Stimulated activated CD4-positive, alpha-beta T cell treated with anti-CD3 and anti-CD28 coated beads, Interleukin-15, amount 100 ng/mL, for 1 hour (primary cell): ENCODE measurements at places on chromosomes 5 and 9.

GRCh38 chr5:61256474-61256873 lies 75.6 kb upstream of the ZSWIM6 start:
- DNase-seq: no peak

GRCh38 chr5:178337334-178337741 lies 104.7 kb upstream of the PHYKPL start:
- no peak for DNase-seq

- no peak for DNase-seq
These were observed 52.2 kb downstream of the ACTL7B start for GRCh38 chr9:108803428-108804065.

GRCh38 chr9:5449521-5450358 lies 602 bp upstream of the CD274 start:
- DNase-seq: no peak

DNA sequence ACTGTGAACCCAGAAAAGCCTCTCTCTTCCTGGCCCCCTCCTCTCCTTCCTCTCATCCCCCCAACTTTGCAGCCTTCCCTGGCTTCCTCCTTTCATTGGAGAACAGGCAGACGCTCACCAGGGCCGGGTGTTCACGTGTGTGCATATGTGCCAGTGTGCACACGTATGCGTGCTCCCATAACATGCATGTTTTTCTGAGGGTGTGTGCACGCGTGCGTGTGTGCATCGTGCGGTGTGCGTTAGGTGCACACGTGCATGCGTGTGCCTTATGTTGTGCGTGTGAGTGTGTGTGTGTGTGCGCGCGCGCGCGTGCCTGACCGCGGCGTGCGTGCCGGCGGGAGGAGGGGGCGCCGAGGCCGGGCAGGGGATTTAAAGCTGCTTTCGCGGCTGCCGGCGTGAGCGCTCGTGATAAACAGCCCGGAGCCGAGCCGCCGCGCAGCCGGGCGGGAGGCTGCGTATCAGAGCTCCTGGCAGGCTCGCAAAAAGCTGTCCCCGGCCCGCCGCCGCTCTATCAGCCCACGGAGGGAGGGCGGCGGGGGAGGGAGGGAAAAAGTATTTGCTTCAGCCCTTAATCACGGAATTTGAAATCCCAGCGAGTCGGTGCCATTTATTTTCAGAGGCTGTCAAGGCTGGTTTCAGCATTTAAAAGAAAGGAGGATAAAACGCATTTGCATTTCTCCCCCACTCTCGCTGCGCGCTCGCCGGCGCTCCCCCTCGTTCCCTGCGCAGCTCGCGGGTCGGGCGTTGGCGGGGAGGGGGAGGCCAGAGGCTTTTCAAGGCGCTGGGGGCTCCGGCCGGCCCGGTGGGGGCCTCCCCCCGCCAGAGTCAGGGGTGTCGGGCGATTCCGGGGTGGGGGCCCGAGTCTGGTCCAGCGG lies 183.9 kb downstream of the C9orf50 start:
- DNase-seq: no peak

DNA sequence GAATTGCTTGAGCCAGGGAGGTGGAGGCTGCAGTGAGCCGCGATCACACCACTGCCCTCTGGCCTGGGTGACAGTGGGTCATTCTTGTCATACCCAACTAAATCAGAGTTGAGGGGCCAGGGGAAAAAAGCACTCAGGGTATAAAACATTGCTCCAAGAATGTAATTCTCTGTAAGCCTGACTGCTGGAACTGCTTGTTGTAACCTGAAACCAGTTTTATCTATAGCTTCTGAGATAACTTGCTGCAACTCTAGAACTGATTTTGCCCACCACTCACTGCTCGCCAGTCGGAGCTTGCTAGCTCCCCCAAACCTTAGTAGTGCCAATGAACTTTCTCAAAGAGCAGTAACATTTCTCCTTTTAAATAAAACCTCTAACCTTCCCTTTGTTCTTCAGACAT lies 9.6 kb upstream of the MSH3 start:
- no peak for DNase-seq

GRCh38 chr9:119487118-119487827 lies 118.0 kb upstream of the BRINP1 start:
- DNase-seq: no peak

DNA sequence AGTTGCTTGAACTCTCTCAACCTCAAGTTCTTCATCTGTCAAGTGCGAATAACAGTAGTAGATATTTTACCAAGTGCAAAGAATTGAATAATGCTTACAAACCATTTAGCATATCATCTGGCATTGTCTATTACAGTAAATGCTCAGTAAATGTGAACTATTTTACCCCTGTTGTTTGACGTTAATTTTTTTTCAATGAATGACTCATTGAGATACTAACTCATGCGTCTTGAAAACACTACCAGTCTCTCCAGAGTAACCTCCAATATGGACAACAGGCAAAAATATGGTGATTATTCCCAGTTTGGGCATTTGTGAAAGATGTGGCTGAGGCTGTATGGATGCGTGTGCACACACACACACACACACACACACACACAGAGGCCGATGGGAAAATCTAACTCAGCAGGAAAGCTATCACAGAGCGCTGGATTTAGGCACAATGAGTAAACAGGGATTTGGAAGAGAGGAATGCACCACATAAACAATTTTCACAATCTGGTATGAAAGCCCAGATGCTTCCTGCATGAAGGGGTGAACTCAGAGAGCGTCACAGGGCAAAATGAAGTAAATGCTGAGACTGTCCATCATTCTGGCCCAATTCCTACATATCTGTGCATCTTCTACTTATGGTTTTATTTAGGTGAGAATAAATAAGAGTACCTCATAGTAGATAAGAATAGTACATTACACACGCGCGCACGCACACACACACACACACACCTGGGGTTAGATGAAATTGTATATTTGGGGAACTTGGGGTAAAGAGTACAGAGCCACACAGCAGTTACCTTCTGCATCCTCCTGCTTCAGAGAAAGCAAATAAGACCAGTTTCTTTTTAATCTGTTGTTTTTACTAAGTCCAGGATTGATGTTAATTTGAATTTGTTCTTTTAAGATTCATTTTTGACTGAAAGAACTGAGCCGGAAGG lies 128.7 kb downstream of the PALM2AKAP2 start:
- DNase-seq: no peak

GRCh38 chr9:130255631-130256134 lies 9.9 kb upstream of the HMCN2 start:
- DNase-seq: no peak

DNA sequence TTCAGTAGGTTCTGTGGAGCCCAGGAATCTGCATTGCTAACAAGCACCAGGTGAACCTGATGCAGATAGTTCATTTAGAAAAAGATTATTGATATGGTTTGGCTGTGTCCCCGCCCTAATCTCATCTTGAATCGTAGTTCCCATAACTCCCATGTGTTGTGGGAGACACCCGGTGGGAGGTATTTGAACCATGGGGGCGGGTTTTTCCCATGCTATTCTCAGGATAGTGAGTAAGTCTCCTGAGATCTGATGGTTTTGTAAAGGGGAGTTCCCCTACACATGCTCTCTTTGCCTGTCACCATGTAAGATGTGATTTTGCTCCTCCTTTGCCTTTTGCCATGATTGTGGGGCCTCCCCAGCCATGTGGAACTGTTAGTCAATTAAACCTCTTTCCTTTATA lies 212.0 kb downstream of the RAB3C start:
- no peak for DNase-seq

DNA sequence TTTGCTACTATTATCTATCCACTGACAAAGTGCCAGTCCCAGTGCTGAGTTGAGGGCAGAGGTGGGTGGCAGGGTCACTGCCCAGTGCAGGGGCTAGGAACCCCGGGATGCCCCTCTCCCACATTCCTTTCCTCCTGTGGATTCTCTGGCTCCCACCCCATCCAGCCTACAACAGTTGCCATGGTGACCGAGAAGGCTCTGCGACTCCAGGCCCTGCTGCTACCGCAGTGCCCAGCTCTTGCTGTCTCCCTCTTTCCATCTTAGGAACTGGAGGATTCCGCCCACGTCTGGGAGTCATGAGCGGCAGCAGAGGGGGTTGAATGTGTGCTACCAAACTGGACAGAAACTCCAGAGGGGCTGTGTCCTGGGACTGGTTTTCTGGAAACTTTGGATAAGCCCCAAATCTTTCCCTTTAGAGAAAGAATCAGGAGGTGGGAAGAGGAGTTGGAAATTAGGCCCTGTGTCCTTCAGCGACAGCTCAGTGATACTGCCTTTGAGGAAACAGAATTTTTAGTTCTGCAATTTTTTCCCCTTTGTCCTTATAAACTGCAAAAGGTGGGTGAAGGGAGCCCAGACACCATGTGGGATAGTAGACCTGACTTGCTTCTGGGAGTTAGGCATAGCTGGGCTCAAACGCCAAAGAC lies 20.7 kb upstream of the C5orf47 start:
- DNase-seq: no peak

- no peak for DNase-seq
These were observed 47.8 kb downstream of the LOX start for GRCh38 chr5:122030251-122030650.

GRCh38 chr5:139117342-139117884 lies 80.8 kb downstream of the SIL1 start:
- DNase-seq: no peak
